ENCODE measurements at places on chromosomes 16 and 17. TPM values are rescaled to one million over a fixed set of nuclear protein-coding genes. Genes with fewer than 3 reads are reported as not detected.

DNA sequence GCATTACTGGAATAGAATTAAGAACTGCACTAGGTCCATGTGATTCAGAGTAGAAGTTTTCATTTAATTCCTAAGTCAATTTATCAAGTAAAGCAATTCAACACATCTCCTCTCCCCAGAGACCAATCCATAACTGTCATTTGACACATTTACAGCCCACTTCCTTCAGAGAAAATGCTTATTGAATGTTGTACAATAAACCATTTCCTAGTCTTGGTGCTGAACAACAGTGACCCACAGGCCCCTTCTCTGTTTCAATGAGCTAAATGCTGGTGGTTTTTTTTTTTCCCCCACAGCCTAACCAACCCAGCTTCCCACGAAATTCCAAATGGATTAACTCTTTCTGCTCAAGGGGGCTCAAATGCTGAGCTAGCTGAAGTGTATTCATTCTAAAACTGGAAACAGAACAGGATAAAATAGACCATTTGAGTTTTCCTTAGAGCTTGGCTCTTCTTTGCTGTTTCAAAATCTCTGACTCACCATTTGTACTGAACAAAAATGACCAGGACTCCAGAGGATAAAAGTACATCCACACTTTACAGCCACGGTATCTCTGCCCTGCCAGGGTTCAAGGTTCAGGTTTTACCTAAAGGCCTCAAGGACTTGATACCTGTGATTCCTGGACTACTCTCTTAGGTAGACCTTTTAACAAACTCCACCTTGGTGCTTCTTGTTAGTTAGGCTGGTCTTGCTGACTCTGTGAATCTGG, 62.3 kb downstream of the TMEM100 start:
- no peaks in the 10 kb centered on the region for H3K27me3 ChIP-seq
- H3K4me1 ChIP-seq = no peaks in the 10 kb centered on the region
- H3K27ac ChIP-seq = no peak overlapping the region
- H3K4me3 ChIP-seq = no peak overlapping the region

- no peaks in the 10 kb centered on the region for H3K4me1 ChIP-seq
- no peaks in the 10 kb centered on the region for H3K36me3 ChIP-seq
- H3K27ac ChIP-seq = no peak overlapping the region
- no peak overlapping the region for H3K4me3 ChIP-seq
- DNase-seq = no peak
Measured at GRCh38 chr16:65634291-65634690, 512.4 kb upstream of the CDH11 start.

- H3K4me3 ChIP-seq = no peak overlapping the region
- no peak overlapping the region for H3K27ac ChIP-seq
- no peak for DNase-seq
- no peaks in the 10 kb centered on the region for H3K27me3 ChIP-seq
- H3K4me1 ChIP-seq = peaks cover 5% of the 10 kb centered on the region
Measured at GRCh38 chr16:65731833-65732232, 610.0 kb upstream of the CDH11 start.

GRCh38 chr16:71338632-71339031, 19.9 kb upstream of the CALB2 start:
- no peaks in the 10 kb centered on the region for H3K27me3 ChIP-seq
- H3K36me3 ChIP-seq = no peaks in the 10 kb centered on the region
- H3K4me3 ChIP-seq = no peak overlapping the region
- H3K27ac ChIP-seq = no peak overlapping the region
- H3K4me1 ChIP-seq = no peaks in the 10 kb centered on the region
- DNase-seq = no peak

GRCh38 chr17:44283344-44284023, 15.5 kb upstream of the SLC4A1 start:
- no peak overlapping the region for H3K4me3 ChIP-seq
- H3K4me1 ChIP-seq = peaks cover 24% of the 10 kb centered on the region
- DNase-seq = no peak
- H3K27me3 ChIP-seq = no peaks in the 10 kb centered on the region

- peak overlapping the region; percentile 86 for H3K27ac ChIP-seq
- H3K27me3 ChIP-seq = no peaks in the 10 kb centered on the region
- peaks cover 45% of the 10 kb centered on the region for H3K4me1 ChIP-seq
- H3K4me3 ChIP-seq = no peak overlapping the region
Measured at GRCh38 chr16:1159973-1160772, 7.3 kb downstream of the CACNA1H start.

- no peaks in the 10 kb centered on the region for H3K27me3 ChIP-seq
- no peak overlapping the region for H3K4me3 ChIP-seq
- peak overlapping the region; percentile 9 for H3K27ac ChIP-seq
- no peak for DNase-seq
Measured at GRCh38 chr16:85603203-85603755, 9.8 kb upstream of the GSE1 start.

DNA sequence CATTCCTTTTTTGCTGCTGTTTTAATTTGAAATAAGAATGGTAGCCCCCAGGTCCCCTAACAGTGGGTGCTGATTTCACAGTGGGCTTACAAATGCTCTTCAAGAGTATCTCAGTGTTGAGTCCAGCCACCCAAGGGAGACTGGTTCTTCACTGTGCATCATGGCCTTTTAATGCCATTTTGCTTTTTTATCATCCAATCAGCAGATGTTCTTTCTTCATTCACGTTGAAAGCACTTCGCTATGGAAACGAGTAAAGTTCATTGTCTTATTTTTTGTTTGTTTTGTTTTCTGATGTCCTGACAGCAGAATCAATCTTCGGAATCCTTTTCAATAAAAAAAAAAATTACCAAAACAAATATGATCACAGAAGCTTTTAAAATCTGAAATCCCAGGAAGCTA, 429.0 kb downstream of the MAF start:
- no peak overlapping the region for H3K4me3 ChIP-seq
- no peak overlapping the region for H3K27ac ChIP-seq
- no peaks in the 10 kb centered on the region for H3K27me3 ChIP-seq
- DNase-seq = no peak
- H3K4me1 ChIP-seq = no peaks in the 10 kb centered on the region
- no peaks in the 10 kb centered on the region for H3K36me3 ChIP-seq

GRCh38 chr17:60671482-60671881, 6.2 kb upstream of the BCAS3 start:
- H3K4me3 ChIP-seq = peak overlapping the region; percentile 21
- peak overlapping the region; percentile 60 for H3K27ac ChIP-seq
- no peak for DNase-seq
- H3K36me3 ChIP-seq = no peaks in the 10 kb centered on the region
- H3K4me1 ChIP-seq = peaks cover 2% of the 10 kb centered on the region

GRCh38 chr17:32720671-32721070, 156.3 kb downstream of the MYO1D start:
- no peak overlapping the region for H3K4me3 ChIP-seq
- H3K4me1 ChIP-seq = no peaks in the 10 kb centered on the region
- no peaks in the 10 kb centered on the region for H3K27me3 ChIP-seq
- H3K27ac ChIP-seq = no peak overlapping the region
- DNase-seq = no peak
- H3K36me3 ChIP-seq = no peaks in the 10 kb centered on the region

- H3K27ac ChIP-seq = no peak overlapping the region
- no peak overlapping the region for H3K4me3 ChIP-seq
- H3K36me3 ChIP-seq = no peaks in the 10 kb centered on the region
- no peak for DNase-seq
Measured at GRCh38 chr17:47317119-47317518, 6.6 kb upstream of the EFCAB13 start.

DNA sequence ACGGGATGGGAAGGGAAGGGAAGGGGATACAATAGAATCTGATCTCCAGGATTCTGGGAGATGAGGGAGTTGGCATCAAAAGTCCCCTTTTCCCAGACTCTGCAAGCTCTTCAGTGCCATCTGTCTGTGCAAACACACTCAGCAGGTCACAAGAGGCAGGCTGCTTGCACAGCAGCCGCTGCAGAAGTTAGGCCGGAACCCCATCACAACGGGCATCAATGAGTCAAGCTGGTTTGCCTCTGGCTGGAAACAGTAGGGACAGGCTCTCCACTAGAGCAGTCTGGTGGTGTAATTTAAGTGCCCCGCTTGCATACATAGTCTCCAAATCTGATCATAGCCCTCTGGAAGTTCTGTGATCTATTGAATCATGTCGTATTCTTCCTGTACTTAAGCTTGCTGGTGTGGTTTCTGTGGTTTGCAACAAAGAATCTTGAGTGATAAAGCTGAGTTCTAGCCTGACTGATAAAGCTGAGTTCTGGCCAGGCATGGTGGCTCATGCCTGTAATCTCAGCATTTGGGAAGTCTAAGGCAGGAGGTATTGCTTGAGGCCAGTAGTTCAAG, 33.7 kb upstream of the KDM8 start:
- no peak for DNase-seq
- no peaks in the 10 kb centered on the region for H3K36me3 ChIP-seq
- H3K27me3 ChIP-seq = no peaks in the 10 kb centered on the region

DNA sequence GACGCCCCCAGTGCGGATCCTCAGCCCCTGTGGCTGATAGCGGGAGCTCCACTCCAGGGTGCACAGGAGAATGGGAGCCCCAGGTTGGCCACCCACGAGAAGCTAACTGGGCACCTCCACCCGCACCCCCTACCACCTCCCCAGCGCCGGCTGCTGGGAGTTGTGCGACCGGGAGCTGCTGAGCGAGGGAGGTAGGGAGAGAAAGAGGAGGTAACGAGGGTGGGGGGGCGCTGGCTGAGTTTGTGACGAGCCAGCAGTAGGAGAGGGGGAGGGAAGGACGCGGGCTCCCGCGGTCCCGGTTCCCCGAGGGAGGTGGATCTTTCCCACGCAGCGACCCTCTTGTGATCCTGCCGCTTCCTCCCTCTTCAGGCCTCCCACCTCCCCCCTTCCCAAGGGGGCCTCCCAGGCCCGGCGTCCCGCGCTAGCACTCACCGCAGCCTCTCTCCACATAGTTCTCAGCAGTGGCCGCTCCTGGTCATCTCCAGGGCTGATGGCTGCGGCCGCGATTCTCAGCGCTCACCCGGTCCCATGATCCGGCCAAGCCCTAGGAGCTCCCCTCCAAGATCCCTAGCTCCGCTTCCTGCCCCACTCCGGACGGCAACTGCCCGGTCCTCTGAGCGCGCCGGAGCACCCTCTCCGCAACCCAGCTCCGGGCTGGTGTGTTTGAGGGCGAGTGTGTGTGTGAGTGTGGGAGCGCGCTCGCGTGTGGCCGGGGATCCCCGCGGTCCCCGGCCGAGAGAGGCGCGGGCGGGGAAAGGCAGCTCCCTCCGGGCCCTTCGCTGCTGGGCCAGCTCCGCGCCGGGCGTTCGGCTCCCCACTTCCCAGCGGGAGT, at the start of gene GRIN2A:
Gene GRIN2A (minus strand): TSS at position 207 of the 832 bp plus-strand sequence. CDS start 2,017 bp downstream, outside the sequence.
- no peak within 1 kb of the TSS for H3K27ac ChIP-seq
- no peaks in the 10 kb centered on the region for H3K27me3 ChIP-seq
- H3K36me3 ChIP-seq = no peaks in the 10 kb centered on the region
- peaks cover 4% of the 10 kb centered on the region for H3K4me1 ChIP-seq

GRCh38 chr17:17149520-17150447, 56.3 kb downstream of the PLD6 start:
- H3K4me1 ChIP-seq = peaks cover 22% of the 10 kb centered on the region
- no peak overlapping the region for H3K4me3 ChIP-seq
- H3K27me3 ChIP-seq = no peaks in the 10 kb centered on the region
- DNase-seq = no peak
- H3K27ac ChIP-seq = no peak overlapping the region

GRCh38 chr17:41777157-41777573, 9.3 kb downstream of the JUP start:
- peak; percentile 48 for DNase-seq
- no peaks in the 10 kb centered on the region for H3K27me3 ChIP-seq
- H3K4me3 ChIP-seq = no peak overlapping the region
- H3K27ac ChIP-seq = peak overlapping the region; percentile 31
- no peaks in the 10 kb centered on the region for H3K36me3 ChIP-seq
- peaks cover 19% of the 10 kb centered on the region for H3K4me1 ChIP-seq

GRCh38 chr17:32684087-32684958, 192.6 kb downstream of the MYO1D start:
- no peak overlapping the region for H3K27ac ChIP-seq

GRCh38 chr16:87690911-87691685, 74.7 kb downstream of the KLHDC4 start:
- DNase-seq = no peak
- H3K36me3 ChIP-seq = no peaks in the 10 kb centered on the region
- peaks cover 8% of the 10 kb centered on the region for H3K4me1 ChIP-seq
- H3K27me3 ChIP-seq = no peaks in the 10 kb centered on the region
- H3K4me3 ChIP-seq = no peak overlapping the region

CCL14 gene
- 12.3 TPM for total RNA-seq

NDE1 gene
- 51.6 TPM for total RNA-seq

NPIPB13 gene
- total RNA-seq = 15.7 TPM

WDR81 gene
- total RNA-seq = 71.4 TPM

STAT5A gene
- total RNA-seq = 37.0 TPM

ZNF624 gene
- total RNA-seq = 17.3 TPM

MSLN gene
- 2.8 TPM for total RNA-seq

All from testis (tissue), 5 donors.